ENCODE measurements at places on chromosomes 12 and 14.

- DNase-seq: no peak
Observed at GRCh38 chr14:26204366-26204727, 393.5 kb downstream of the NOVA1 start.

- no peak for DNase-seq
Observed at GRCh38 chr12:110750784-110751461, 8.2 kb upstream of the PPP1CC start.

- DNase-seq: peak; percentile 75
Observed at GRCh38 chr14:21536418-21537089, 10.4 kb upstream of the SALL2 start.

GRCh38 chr12:96327889-96328288 lies 72.3 kb downstream of the CDK17 start:
- DNase-seq: no peak

GRCh38 chr14:58864751-58865513 lies 227.2 kb downstream of the DACT1 start:
- no peak for DNase-seq

GRCh38 chr14:68550338-68550715 lies 242.5 kb downstream of the ZFP36L1 start:
- DNase-seq: no peak

DNA sequence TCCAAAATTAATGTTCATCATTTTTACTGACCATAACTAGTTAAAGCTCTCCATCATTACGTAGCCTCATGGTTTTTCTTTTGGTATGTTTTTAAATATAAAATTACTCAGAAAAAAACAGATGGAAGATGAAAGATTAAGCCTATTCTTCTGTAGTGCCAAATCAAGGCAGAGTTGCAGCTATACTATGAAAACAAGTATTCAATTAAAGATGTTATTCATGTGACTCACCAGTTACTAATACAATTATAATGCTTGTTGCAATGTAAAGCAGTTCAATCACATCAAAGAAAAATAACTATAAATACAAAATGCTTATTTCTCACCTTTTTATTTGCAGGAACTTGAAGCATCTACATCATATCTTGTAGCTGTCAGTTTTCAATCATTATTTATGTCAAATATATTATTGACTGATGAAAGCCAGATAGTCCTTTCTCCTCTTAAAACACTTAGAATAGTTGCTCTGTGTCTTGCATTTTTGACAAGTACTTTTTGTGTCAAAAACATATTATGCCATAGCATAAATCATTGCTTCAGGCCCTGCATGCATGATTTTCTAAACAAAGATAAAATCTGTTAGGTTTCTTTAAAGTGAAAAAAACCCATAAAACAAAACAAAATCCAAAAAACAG lies 36.0 kb upstream of the TRHDE start:
- DNase-seq: no peak

GRCh38 chr12:126093908-126094307 lies 1028.7 kb downstream of the AACS start:
- DNase-seq: peak; percentile 87

- no peak for DNase-seq
Observed at GRCh38 chr14:20204721-20205120, 14.0 kb downstream of the OR11G2 start.

DNA sequence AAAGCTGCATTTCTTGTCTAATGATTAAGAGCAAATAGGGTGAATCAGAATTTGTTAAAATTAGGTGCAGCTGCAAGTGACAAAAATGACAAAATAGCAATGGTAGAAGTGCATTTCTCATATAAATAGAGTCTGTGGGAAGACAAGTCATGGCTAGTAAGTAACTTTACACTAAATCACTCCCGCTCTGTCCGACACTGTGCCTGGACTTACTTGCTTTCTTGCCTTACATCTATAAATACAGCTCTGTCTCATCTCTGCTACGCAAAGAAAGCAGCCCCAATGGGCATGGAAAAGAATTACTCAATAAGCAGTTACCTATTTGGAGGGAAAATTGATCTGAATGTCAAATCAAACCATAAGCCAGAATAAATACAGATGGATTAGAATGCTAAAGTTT lies 245.4 kb upstream of the KRR1 start:
- DNase-seq: no peak

- no peak for DNase-seq
Observed at GRCh38 chr12:53659571-53659981, 16.3 kb downstream of the ATP5MC2 start.

DNA sequence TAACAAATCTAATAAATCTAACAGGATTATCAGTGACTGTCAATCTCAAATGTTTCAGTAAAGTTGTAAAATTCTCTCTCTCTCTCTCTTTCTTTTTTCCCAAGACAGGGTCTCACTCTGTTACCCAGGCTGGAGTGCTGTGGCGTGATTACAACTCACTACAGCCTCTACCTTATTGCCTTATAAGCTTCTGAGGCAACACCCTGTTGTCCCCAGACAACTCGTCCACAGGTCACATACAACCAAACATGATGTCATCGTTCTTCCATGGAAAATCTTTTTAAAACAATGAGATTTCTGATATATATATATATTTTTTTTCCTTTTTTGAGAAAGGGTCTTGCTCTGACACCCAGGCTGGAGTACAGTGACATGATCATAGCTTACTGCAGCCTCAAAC lies 151.4 kb upstream of the RGS6 start:
- no peak for DNase-seq

GRCh38 chr12:91332302-91332701 lies 149.7 kb upstream of the DCN start:
- DNase-seq: no peak

GRCh38 chr12:3751151-3752095 lies 1.5 kb downstream of the CRACR2A start:
- no peak for DNase-seq

DNA sequence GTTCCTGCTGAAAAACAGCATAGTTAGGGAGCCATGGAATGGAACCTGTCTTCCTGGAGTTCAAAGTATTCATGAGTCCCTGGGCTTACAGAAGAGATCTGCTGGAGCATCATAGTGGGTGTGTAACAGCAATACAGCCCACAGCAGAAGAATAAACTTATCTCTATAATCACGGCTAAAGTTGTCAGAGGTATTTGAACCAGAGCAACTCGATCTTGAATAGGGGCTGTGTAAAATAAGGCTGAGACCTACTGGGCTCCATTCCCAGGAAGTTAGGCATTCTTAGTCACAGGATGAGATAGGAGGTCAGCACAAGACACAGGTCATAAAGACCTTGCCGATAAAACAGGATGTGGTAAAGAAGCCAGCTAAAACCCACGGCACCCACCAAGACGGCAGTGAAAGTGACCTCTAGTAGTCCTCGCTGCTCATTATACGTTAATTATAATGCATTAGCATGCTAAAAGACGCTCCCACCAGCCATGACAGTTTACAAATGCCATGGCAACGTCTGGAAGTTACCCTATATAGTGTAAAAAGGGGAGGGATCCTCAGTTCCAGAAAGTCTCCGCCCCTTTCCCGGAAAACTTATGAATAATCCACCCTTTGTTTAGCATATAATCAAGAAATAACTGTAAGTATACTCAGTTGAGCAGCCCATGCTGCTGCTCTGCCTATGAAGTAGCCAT lies 223.4 kb downstream of the PCNX1 start:
- DNase-seq: peak; percentile 57

DNA sequence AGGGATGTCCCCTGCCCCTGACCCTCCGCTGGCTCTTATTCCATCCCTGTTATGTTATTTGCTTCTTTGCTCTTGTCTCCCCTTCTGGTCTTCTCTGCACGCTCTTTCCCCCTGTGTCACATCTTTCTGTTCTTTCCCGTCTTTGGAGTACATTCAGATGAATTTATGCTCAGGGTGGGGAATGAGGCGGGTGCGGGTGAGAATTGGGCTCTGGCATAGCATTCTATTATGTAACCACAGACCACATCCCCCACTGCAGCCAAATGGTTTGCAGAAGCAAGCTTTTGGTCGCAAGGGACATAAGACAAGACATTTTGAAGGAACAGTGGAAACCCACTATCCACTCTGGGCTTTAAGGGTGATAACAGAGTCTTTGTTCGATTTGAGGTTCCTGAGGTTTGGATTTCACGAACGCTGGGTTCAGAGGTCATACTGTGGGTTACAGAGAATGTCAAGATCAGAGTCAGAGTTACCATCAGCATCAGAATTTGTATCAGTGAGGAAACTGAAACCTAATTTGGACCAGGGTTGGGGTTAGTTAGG lies 3.8 kb downstream of the ENDOU start:
- DNase-seq: no peak

- DNase-seq: no peak
Observed at GRCh38 chr14:65352964-65353530, 59.5 kb upstream of the FUT8 start.

GRCh38 chr12:18955594-18955993 lies 173.9 kb upstream of the PLEKHA5 start:
- DNase-seq: no peak

GRCh38 chr12:91896286-91897024 lies 249.2 kb downstream of the BTG1 start:
- DNase-seq: no peak

DNA sequence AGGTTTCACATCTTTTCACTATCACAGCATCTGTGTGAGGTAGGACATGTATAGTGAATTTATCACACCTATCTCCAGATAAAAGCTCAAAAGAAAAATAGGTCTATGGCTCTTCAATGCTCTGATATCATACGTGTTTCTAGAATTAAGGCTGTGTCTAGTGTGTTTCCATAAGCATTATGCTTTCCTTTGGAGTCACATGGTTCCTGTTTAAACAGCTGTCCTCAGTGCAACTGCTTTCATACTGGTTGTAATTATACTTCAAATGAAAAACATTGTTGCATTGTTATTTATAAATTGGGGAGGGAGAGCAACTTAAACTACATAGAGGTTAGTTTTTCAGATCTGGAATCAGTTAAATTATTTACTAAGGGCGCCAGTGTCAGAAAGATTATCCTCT lies 151.6 kb downstream of the SYT1 start:
- no peak for DNase-seq

- no peak for DNase-seq
Observed at GRCh38 chr12:75155962-75156361, 53.7 kb downstream of the KCNC2 start.

- DNase-seq: no peak
Observed at GRCh38 chr12:93838193-93838592, 161.0 kb downstream of the CRADD start.

DNA sequence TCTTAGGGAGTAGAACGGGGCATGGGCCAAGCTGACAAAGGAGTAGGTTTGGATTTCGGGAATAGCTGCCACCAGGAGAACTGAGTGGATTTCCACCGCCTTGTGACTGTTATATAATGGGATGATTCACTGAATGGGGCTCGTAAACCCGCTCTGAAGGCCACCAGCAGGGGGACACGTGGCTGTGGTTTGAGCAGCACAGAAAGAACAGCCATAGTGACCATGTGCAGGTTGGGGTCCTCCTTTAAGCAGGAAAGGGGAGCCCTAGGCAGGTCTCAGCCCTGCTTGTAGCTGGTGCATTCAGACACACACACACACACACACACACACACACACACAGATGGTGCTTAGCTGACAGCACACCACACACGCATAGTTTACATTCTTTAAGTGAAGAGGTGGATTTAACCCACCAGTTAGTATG lies 8.6 kb upstream of the ASB2 start:
- peak; percentile 88 for DNase-seq

DNA sequence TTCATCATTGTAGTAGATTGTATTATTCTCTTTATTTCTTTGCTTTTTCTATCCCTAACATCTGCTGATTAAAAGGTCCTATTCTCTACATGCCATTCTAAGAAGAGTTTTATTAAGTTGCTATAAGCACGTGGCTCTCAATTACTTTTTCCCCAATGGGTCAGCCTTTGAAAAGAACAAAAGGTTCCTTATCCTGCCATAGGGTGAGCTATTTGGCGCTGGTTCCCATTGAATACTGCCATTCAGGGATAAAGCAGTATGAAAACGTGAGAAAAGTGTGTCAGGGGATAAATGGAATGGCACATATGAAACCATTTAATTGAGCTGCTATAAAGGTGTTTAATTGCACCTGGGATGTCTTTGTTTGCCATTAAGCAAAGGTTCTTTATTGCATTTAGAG lies 80.9 kb downstream of the SYNE2 start:
- DNase-seq: no peak

DNA sequence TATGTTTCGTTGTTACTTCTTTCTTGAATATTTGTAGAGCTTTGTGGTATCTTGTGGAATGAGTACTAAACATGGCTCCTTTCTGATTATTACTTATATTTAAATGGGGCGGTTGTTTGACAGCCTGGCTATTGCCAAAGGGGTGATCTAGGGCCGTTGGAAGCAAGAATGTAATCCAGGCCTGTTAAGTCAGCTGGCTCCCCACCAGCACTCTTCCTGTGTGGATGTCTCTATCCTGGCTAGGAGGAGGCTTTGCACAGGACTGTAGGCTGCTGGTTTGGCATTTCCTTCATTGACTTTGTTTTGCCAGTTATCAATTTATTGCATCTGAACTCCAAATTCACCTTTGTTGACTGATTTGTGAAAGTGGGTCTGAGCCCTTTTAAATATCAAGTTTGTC lies 5.6 kb downstream of the FAM234B start:
- DNase-seq: no peak

DNA sequence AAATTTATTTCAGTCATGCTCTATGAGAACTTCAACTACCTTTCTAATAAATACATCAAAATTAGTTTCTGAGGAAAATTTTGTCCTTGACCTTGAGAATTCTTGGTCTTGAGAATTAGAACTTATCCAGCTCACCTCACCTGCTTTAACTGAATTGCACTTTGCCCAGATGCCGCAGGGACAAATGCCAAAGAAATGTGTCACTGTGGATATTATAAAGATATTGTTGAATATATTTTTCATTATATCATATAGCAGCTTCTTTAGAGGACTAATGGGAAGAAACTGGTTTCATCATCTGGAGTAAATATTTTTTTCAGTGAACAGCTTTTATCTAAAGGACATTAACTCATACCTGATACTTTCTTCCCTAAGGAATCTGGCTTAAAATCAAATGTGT lies 54.1 kb downstream of the LRP6 start:
- no peak for DNase-seq

- no peak for DNase-seq
Observed at GRCh38 chr14:59664741-59665140, 88.1 kb upstream of the CCDC175 start.

DNA sequence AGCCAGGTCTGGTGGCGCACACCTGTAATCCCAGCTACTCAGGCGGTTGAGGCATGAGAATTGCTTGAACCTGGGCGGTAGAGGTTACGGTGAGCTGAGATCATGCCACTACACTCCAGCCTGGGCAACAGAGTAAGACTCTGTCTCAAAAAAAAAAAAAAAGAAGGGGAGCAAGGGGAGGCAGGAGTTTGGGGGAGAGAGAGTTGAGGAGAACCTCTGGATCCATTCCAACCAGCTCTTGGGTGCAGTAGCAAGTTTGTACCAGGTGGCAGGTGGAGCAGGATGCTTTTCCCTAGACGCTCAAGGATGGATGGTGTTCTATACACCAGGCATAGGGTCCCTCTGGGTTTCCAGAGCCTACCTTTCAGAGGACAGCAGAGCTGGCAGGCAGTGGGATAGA lies 1.9 kb downstream of the NFE2 start:
- DNase-seq: no peak

GRCh38 chr12:33546004-33546403 lies 106.4 kb upstream of the SYT10 start:
- no peak for DNase-seq

- DNase-seq: no peak
Observed at GRCh38 chr14:103925316-103925715, 2.9 kb upstream of the TDRD9 start.

Measured in endodermal cell (in vitro differentiated cells).